ENCODE measurements at places on chromosomes 6 and 20.

DNA sequence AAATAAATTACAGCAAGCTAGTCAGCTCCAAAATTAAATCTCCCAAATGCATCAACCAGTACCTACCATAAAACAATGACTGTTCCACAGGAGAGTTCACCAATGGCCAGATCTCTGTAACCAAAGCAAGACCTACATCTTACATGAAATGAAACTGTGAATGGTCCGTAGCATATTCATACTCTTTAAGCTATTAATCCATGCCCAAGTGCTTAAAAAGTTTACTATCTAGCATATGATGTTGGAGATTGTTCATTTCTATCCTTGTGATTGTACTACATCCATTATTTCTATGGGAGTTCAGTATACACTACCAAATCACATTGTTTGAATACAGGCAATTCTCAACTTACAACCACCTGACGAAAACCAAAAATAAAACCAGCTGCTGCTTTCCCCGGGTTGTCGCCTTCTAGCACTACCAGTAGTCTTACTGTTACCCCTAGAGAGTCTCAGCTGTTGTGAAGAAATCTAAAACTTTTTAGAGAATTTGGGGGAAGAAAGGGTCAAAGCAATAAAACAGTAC is 38.0 kb downstream of the HIVEP2 start:
- DNase-seq, result no peak

- no peak for DNase-seq
These were observed 51.8 kb downstream of the ELOVL4 start for GRCh38 chr6:79895382-79896074.

GRCh38 chr6:8494730-8495129 is 59.4 kb upstream of the SLC35B3 start:
- no peak for DNase-seq

DNA sequence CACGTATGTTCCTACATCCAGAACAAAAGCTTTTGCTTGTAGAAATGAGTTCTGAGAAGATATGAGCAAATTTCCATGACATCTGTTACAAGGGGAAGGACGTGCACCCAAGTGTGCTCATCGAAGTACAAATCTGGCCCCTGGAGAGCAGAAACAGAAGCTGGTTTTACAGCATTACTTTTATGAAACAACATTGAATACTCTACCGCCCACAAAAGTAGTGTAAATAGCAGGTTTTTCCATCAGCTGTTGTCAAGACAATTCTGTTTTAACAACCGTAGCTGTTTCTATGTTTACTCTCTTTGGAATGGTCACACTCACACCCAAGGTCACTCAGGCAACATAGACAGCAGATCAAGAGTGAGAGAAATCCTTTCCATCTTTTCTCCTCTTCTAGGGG is 114.2 kb upstream of the SSTR4 start:
- no peak for DNase-seq

GRCh38 chr6:85771925-85772430 is 129.3 kb upstream of the SYNCRIP start:
- no peak for DNase-seq

GRCh38 chr6:6790393-6790792 is 201.9 kb downstream of the LY86 start:
- no peak for DNase-seq

DNA sequence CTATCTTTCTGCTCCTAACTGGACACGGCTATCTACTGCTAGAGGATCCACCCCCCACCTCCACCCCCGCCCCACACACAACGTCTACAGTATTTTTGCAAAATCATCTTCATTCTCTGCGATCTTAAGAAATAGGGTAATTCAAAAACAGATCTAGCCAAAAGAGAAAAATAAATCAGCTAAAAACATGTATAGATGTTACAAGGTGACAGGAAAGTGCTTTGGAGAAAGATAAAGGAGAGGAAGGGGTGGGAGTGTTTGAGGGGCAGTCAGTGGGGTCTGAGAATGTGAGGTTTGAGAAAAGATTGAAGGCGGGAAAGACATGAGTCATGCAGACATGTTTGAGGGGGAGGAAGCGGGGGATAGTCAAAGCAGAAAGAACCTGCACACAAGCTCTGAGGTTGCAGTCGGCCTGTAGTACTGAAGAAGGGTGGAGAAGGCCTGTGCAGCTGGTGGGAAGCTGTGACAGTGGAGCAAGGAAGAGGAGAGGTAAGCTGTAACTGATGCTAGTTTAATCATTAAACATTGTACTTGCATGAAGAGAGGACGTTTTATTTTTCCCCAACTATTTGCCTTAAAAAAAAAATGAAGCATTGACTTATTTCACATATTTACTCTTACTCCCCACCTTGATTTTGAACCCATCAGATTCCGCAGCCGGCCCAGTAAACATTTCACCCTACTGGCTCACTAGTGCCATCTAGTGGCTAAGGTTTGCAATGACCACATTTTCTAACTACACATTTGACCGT is 332.6 kb downstream of the ADGRB3 start:
- DNase-seq, result no peak

DNA sequence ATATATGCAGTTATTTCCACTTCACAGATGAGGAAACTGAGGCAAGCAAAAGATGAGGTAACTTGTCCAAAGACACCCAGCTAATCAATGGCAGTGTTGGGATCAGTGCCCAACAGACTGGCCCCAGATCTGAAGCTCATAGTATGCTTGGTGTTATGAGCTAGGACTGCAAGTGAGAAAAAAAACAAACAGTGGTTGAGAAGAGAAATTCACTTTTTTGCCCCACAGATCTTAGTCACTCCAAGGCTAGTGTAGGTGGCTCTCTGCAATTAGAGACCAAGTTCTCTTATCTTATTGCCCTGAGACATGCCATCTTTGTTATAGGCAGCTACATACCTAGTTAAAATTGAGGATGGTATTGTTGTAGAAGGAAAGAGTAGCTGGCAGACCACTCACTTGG is 16.3 kb downstream of the PLEKHG1 start:
- no peak for DNase-seq

DNA sequence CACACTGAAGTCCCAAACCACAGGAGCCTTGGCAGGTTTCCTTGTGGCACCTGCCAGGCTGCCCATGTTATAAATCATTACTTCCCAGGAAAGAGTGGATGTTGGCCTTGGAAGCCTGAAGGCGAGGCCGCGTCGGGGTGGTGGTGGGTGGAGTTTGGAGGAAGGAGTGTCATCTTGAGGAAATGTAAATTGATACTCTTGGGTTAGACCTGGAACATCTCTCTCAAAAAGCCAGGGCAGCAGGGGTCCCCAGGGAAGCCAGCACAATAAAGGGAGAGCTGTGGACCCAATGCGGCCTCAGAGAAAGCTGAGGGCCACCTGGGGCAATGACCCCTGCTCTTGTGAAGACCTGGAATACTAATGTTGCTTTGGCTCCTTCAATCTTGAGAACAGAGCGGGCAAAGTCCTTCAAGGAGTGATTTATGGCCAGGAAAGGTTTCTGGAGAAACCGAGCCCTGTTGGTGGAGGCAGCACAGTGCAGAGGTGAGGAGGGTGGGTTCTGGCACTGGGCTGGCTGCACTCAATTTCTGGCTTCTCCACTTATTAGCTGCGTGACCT is 26.3 kb upstream of the TRAF3IP2 start:
- no peak for DNase-seq

DNA sequence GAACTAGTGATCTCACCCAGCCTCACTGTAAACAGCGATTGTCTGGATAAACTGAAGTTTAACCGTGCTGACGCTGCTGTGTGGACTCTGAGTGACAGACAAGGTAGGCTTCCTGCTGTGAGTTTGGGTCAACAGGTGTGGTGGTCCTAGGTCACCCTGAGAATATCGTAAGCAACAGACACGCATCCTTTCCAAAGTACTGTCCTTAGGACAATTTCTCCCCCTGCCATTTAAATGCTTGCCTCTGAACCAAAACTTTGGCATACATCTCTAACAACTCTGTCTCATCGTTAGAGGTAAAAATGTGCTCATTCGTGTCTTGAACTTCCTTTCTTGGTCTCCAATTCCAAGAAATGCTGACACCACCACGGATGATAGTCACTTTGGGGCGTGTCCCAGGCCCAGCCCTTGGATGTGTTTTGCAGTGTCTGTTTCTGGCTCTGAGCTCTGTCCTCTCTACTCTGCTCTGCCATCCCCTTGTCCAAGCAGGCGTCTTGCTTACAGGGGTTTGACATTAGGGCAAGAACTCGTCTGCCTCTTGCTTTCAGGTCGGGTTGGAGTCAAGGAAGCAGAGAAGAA is 95.5 kb downstream of the EYA2 start:
- DNase-seq, result no peak

- DNase-seq, result no peak
These were observed 5.6 kb upstream of the VNN2 start for GRCh38 chr6:132763269-132763668.

- DNase-seq, result no peak
These were observed 14.9 kb upstream of the FAM210B start for GRCh38 chr20:56343861-56344381.

DNA sequence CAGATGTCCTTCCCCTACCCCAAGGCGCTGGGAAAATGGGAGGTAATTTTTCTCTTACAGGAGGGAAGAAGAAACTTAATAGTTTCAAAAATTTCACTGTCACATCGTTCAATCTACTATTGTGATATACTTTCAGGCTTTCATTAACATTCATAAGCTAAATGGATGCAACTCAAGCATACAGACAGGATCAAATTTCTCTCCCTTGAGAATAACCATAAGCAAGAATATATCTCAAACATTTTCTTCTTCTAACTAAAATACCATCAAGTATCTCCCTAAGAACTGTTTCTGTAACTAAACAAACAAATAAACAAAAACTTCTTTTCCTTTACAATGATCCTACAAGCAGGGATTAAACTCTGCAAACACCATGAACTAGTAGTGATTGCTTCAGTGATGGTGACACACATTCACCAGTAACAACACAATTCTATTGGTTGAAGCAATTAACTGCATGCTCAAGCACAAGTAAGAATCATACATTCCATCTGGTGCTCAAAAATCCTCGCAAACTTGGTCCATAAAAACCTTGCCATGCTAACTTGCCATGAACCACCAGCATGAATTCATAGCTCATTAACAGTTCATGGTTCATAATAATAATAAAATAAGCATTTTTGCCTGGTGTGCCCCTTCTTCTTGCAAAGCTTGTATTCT is 183.8 kb downstream of the PTPRK start:
- no peak for DNase-seq

- no peak for DNase-seq
These were observed 220.8 kb downstream of the OGFRL1 start for GRCh38 chr6:71509191-71510005.

DNA sequence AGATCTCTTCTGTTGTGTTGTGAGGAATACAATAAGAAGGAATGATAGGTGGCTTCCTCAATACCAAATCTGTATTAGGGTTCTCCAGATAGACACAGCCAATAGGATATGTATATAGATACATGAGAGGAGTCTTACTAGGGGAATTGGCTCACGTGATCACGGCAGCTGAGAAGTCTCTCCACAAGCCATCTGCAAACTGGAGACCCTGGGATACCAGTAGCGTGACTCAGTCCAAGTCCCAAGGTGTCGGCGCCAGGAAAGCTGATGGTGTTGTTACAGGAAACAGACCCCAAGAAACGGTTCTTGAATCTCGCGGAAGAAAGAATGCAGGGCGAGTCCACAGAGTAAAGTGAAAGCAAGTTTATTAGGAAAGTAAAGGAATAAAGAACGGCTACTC is 61.4 kb downstream of the SYTL3 start:
- DNase-seq, result no peak

- no peak for DNase-seq
These were observed 4.6 kb downstream of the KCNK5 start for GRCh38 chr6:39224523-39225182.

GRCh38 chr6:155782320-155782731 is 326.7 kb upstream of the NOX3 start:
- no peak for DNase-seq

DNA sequence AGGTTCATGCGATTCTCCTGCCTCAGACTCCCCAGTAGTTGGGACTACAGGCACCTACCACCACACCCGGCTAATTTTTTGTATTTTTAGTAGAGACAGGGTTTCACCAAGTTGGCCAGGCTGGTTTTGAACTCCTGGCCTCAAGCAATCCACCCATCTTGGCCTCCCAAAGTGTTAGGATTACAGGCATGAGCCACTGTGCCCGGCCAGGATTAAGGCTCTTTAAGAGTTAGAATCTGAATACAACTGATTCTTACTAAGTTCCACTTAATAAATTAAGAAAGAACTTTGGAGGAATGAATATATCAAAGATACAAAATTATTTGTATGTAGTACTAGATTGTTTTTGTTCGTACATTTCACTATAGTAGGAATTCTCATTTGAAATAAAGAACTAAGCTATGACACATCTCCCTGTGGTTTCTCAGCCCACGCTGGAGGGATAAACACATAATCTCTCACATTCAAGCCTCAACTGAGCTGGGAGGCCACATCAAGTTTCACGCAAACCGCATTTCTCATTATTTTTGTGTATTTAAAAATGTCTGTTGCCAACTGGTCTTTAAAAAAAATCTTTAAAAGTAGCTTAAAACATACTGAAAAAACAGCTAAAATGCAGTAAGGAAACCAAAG is 34.2 kb downstream of the DTNBP1 start:
- DNase-seq, result no peak

GRCh38 chr6:137903933-137904821 is 37.1 kb downstream of the TNFAIP3 start:
- DNase-seq, result no peak

DNA sequence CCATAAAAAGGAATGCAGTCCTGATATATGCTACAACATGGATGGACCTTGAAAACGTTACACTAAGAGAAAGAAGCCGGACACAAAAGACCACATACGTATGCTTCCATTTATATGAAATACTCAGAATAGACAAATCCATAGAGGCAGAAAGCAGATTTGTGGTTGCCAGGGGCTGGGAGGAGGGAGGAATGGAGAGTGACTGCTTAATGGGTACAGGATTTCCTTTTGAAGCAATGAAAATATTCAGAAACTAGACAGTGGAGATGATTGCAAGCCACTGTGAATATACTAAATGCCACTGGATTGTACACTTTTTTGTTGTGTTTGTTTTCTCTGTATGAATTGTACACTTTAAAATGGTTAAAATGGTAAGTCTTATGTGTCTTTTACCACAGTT is 29.4 kb upstream of the CDKN1A start:
- DNase-seq, result no peak

GRCh38 chr6:6631534-6632276 is 43.2 kb downstream of the LY86 start:
- DNase-seq, result no peak

GRCh38 chr6:70725817-70726415 is 58.2 kb downstream of the SMAP1 start:
- no peak for DNase-seq

Data from NCI-H2081 treated with DMSO at 0.1 percent for 48 hours (cell line).